Chondrocyte (in vitro differentiated cells): ENCODE measurements at places on chromosomes 6 and 20.

- no peak overlapping the region for H3K27ac ChIP-seq
- H3K4me3 ChIP-seq = no peak overlapping the region
- H3K36me3 ChIP-seq = peaks cover 2% of the 10 kb centered on the region
These were observed 89.0 kb upstream of the SUPT3H start for GRCh38 chr6:45466686-45467085.

- no peak overlapping the region for H3K4me3 ChIP-seq
- DNase-seq = no peak
- H3K27ac ChIP-seq = peak overlapping the region; percentile 54
These were observed 2.5 kb upstream of the LSM14B start for GRCh38 chr20:62119591-62120364.

- peaks cover 18% of the 10 kb centered on the region for H3K27me3 ChIP-seq
- no peak for DNase-seq
- peak overlapping the region; percentile 68 for H3K4me3 ChIP-seq
- H3K27ac ChIP-seq = no peak overlapping the region
- peaks cover 19% of the 10 kb centered on the region for H3K4me1 ChIP-seq
These were observed 3.2 kb downstream of the TTBK1 start for GRCh38 chr6:43246301-43247113.

DNA sequence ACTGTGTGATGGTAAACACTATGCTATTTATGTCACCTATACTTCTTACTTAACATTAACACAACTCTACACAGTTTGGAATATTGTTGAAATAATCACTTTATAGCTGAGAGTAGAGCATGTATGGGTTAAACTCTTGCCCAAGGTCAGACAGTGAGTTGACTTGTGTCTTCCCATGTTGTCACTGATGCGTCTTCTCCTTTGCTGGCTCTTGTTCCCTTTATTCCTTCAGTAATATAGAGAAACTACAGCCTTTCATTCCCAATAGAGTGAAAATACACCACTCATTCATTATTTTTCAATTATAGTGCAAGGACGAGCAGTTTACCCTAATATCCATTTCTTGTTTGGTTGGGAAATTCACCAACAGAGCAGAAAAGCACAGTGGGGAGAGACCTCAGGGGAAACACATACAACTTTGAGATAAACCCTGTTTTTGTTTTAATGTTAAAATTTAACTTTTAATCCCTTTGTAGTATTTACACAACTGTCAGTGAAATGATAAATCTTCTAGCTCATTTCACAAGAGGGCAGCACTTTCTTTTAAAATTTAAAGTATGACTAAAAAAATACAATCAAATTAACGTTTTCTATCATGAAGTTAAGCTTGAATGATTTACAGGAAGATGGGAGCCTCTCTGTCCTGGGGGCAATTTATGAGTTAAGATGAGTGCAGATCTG is 363.0 kb downstream of the UTRN start:
- no peak overlapping the region for H3K4me3 ChIP-seq
- H3K27me3 ChIP-seq = no peaks in the 10 kb centered on the region
- no peak overlapping the region for H3K27ac ChIP-seq

- no peak overlapping the region for H3K4me3 ChIP-seq
- no peak overlapping the region for H3K27ac ChIP-seq
- H3K27me3 ChIP-seq = peaks cover 18% of the 10 kb centered on the region
- no peaks in the 10 kb centered on the region for H3K36me3 ChIP-seq
These were observed 28.3 kb downstream of the RSPO4 start for GRCh38 chr20:973785-974194.

DNA sequence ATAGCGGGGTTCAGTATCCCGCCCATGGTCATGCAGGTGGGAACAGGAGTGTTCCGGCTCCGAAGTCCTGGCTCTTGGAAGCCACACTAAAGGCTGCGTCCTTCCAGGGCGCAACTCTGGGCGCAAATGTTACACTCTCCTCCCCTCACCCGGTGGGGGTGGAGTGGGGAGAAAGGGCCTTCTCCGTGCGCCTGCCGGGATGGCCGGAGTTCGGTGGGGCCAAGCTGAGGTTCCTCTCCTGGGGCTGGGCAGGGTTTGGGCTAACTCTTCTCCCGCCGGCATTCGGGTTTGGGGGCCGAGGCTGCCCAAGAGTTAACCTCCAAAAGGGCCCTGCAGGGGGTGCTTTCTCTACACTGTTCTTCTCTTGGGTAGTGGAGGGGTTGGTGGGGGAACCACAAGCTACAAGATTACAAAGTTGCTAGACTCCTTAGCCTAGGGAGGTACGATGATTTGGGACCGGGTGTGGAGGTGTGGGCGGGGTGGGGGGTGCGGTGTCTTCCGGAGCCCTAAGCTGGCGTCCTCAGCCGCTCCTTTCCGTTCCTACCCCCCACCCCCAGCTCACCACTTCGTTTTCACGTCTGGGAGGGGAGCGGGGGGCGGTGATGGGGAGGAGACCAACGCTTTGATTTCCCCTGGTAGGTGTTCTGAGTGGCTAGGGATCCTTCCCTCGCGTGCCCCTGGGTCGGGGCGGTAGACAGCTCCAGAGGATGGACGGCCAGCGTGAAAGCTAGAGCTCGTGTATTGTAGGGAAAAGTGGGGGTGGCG is 12.3 kb downstream of the NRN1 start:
- H3K36me3 ChIP-seq = peaks cover 8% of the 10 kb centered on the region
- no peak for DNase-seq
- H3K4me1 ChIP-seq = peaks cover 43% of the 10 kb centered on the region
- no peak overlapping the region for H3K4me3 ChIP-seq
- no peak overlapping the region for H3K27ac ChIP-seq
- H3K27me3 ChIP-seq = peaks cover 59% of the 10 kb centered on the region

DNA sequence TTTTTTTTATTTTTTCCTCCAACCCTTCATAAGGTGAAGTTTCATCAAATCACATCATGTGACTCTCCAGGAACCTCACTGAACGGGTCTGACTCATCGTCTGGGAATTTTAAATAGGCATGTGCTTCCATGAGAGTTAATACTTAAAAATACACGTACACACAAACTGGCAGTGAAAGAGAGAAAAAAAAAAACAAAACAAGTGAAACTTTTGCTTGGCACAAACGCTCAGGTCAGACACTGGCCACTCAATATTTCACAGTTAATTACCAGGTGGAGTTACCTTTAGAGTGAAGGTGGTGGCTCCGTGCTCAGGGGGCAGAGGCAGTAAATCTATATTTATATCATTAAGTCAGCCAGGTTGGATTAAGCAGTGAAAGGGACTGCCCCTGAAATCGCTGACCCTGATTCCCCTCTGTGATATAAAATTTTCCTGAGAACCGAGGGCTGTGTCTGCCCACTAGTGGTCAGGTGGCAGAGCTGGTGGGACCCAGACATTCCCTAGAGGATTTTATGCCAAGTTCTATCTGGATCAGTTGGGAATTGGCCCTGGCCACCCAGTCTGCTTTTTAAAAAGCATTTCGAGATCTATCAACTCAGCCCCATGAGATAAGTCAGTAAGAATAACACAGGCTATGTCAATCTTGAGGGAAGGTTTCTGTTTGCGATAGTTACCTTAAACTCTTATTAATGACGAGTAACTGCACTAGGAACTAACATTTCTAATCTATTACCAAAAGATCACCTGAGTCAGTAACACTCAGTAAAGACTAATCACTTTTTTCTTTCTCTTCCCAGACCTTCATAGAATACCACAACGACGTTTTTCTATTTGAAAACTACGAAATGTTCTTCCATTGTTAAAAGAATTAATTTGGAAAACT is 259.1 kb downstream of the HDGFL1 start:
- no peaks in the 10 kb centered on the region for H3K27me3 ChIP-seq
- H3K27ac ChIP-seq = peak overlapping the region; percentile 100
- H3K4me3 ChIP-seq = peak overlapping the region; percentile 65

DNA sequence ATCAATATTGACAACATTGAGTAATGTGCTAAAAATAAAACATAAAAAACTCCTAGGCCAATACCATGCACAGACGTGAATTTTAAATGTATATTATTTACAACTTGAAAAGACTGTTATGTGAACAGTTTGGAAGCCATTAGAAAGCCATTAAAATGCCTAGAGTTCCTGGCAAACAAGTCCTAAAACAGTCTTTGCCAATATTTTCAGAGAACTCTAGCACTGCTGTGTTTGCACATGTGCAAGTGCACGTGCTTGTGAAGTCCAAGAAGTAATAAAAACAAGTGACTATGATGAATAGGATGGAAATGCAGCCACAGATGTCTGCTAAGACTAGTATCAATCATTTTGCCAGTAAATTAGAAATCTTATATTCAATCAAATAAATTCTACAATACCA is 1447.6 kb downstream of the GRIK2 start:
- H3K27me3 ChIP-seq = no peaks in the 10 kb centered on the region
- no peak for DNase-seq
- no peaks in the 10 kb centered on the region for H3K36me3 ChIP-seq
- H3K4me1 ChIP-seq = no peaks in the 10 kb centered on the region
- no peak overlapping the region for H3K27ac ChIP-seq

GRCh38 chr20:37903317-37904007 is 535 bp downstream of the VSTM2L start:
- H3K4me3 ChIP-seq = peak overlapping the region; percentile 83
- no peaks in the 10 kb centered on the region for H3K36me3 ChIP-seq
- H3K27ac ChIP-seq = peak overlapping the region; percentile 51
- peaks cover 53% of the 10 kb centered on the region for H3K4me1 ChIP-seq
- H3K27me3 ChIP-seq = peaks cover 11% of the 10 kb centered on the region

- H3K4me1 ChIP-seq = peaks cover 6% of the 10 kb centered on the region
- H3K36me3 ChIP-seq = no peaks in the 10 kb centered on the region
- H3K27me3 ChIP-seq = no peaks in the 10 kb centered on the region
- no peak overlapping the region for H3K4me3 ChIP-seq
- DNase-seq = no peak
- no peak overlapping the region for H3K27ac ChIP-seq
These were observed 55.9 kb downstream of the ANKEF1 start for GRCh38 chr20:10090588-10091166.

DNA sequence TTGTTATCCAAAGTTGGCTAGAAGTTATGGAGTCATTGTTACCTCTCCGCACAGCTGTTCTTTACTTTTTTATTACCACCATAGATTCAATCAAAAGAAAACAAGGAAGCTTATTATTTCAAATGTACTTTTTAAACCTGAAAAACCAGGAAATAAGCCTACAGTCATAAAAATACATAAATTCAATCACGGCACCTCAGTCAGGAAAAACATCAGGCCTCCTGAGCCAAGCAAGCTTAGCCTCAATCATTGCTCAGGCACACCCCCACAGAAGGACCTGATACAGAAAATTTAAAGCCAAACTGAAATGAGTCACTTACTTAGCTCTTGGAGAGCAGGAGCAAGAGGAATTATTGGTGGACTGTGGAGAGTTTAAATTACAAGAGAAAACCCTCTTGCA is 44.3 kb downstream of the MARCKS start:
- H3K27me3 ChIP-seq = no peaks in the 10 kb centered on the region
- no peak overlapping the region for H3K27ac ChIP-seq
- DNase-seq = no peak
- no peak overlapping the region for H3K4me3 ChIP-seq
- H3K4me1 ChIP-seq = peaks cover 34% of the 10 kb centered on the region

DNA sequence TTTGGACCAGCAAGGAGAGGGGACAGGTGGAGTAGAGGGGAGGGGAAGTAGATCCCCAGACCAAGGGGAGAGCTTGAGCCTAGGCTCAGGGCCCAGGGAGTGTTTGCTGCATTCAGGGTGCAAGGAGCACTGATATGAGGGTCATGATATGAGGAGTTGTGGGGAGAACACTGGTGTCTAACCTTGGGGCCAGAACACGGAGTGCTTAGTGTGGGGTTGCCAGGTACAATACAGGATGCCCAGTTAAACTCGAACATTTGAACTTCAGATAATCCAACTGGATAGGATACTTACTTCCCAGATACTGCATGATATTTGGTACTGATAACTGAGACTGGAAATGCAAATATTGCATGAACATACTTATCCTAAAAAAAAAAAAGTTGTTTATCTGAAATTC is 2.4 kb downstream of the SLC22A1 start:
- peaks cover 10% of the 10 kb centered on the region for H3K4me1 ChIP-seq
- DNase-seq = no peak
- H3K27ac ChIP-seq = no peak overlapping the region
- H3K36me3 ChIP-seq = peaks cover 8% of the 10 kb centered on the region
- no peak overlapping the region for H3K4me3 ChIP-seq

DNA sequence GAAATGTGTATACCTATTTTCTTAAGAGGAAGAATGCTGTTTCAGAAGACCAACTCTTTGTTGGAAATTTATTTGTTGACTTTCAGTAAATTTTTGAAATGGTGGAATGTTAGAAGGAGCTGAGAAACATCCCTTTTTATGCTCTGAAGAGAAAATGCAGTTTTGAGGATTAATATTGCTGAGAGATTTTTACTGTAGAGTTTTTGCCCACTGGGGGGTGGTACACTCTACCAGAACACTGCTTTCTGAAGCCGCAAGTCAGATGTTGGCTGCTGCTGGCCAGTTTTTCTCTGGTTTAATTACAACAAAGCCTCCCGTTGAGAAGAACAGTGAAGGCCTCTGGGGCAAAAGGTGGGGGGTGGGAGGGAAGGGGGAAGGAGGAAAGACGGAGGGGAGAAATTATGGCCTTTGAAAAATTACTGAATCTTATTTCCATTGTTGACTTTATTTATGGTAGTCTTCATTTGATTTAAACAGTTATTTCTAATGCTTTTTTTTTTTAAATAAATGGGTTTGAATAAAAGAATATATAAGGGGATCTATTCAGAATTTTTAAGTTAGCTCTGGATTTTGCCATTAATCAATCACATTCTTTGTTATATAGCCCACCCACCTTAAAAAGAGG is 3.0 kb downstream of the FLRT3 start:
- H3K27ac ChIP-seq = no peak overlapping the region
- peak overlapping the region; percentile 15 for H3K4me3 ChIP-seq
- no peaks in the 10 kb centered on the region for H3K36me3 ChIP-seq
- no peak for DNase-seq

GRCh38 chr6:26660000-26660361 is 435 bp upstream of the ZNF322 start:
- H3K27ac ChIP-seq = peak overlapping the region; percentile 92
- no peak for DNase-seq
- H3K36me3 ChIP-seq = peaks cover 6% of the 10 kb centered on the region
- H3K4me3 ChIP-seq = peak overlapping the region; percentile 77

DNA sequence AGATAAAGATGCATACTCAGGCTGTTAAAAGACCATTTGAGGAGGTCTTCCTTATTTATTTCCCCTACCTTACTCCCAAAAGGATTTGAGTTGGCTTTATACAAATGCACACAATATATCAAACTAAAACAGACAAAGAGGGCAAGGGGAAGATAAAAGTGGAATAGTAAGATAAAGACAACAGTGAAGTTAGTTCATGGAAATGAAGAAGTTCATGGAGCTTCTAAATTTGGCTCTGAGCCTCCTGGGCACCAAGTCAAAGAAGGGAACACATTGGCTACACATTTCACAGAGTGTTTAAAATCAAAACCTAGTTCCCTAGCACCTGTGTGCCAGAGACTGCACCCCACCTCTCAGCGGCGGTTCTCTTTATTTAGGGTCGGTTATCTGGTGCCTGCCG is 25.8 kb upstream of the ARMC2 start:
- H3K27me3 ChIP-seq = no peaks in the 10 kb centered on the region
- no peak overlapping the region for H3K4me3 ChIP-seq
- no peaks in the 10 kb centered on the region for H3K4me1 ChIP-seq
- DNase-seq = no peak

DNA sequence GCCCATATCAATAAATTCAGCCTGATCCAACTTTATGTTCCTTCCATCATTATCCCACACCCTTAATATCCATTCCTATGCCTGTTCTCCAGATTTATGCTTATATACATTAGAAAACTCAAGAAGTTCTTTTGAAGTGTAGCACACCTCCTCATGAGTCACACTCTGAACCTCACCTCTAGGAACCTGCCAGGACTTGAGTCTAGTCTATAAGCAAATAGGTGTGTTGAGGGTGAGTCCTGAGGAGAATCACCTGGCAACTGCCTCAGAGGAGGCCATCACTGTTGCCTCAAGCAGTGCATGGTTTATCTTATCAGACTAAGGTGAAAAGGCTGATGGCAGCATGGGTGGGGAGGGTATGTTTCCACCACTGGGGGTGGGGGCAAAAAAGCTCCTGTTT is 496.7 kb downstream of the C6orf118 start:
- H3K36me3 ChIP-seq = no peaks in the 10 kb centered on the region
- H3K27me3 ChIP-seq = no peaks in the 10 kb centered on the region
- H3K4me1 ChIP-seq = no peaks in the 10 kb centered on the region
- H3K27ac ChIP-seq = no peak overlapping the region
